NCI-H446 treated with DMSO at 0.1 percent for 48 hours (cell line): ENCODE measurements at places on chromosomes 7 and 10.

DNA sequence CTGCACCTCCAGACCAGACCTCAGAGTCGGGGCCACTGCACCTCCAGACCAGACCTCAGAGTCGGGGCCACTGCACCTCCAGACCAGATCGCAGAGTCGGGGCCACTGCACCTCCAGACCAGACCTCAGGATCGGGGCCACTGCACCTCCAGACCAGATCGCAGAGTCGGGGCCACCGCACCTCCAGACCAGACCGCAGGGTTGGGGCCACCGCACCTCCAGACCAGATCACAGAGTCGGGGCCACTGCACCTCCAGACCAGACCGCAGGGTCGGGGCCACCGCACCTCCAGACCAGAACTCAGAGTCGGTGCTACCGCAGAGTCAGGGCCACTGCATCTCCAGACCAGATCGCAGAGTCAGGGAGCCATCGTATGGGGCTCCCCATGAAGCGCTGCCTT, 105.9 kb downstream of the ACTR3B start:
- DNase-seq = no peak

DNA sequence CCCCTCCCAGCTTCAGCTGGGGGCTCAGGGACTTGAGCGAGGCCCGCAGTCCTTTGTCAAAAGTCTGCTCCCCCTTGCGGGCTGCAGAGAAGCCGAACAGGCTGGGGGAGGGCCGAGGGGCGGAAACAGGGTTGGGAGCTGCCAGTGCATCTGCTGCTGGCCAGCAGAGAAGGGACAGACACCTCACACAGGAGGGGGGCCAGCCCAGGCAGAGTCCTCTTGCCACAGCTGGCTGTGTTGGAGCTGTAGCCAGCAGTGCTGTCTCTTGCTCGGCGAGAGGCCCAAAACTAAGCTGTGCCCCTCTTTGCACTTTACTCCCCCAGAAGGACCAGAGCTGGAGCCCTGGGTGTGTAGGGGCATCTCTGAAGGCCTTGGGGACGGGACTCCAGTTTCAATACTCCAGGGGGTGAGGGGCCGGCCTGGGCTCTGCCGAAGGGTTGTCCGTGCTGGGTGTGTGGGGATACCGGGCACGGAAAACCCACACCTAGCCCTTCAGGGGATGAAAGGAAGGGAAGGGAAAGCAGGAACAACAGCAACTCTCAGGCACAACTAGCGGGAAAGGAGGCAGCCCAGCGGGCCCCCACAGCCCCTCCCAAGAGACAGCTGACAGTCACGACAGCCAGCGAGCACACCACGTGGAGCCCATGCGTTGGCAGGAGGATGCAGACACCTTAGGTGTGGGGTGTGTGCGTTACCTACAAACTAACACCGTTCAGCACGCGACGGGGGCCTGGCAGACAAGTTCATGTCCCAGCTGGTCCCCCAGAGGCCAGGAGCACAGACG, 17.8 kb downstream of the YKT6 start:
- DNase-seq = no peak

DNA sequence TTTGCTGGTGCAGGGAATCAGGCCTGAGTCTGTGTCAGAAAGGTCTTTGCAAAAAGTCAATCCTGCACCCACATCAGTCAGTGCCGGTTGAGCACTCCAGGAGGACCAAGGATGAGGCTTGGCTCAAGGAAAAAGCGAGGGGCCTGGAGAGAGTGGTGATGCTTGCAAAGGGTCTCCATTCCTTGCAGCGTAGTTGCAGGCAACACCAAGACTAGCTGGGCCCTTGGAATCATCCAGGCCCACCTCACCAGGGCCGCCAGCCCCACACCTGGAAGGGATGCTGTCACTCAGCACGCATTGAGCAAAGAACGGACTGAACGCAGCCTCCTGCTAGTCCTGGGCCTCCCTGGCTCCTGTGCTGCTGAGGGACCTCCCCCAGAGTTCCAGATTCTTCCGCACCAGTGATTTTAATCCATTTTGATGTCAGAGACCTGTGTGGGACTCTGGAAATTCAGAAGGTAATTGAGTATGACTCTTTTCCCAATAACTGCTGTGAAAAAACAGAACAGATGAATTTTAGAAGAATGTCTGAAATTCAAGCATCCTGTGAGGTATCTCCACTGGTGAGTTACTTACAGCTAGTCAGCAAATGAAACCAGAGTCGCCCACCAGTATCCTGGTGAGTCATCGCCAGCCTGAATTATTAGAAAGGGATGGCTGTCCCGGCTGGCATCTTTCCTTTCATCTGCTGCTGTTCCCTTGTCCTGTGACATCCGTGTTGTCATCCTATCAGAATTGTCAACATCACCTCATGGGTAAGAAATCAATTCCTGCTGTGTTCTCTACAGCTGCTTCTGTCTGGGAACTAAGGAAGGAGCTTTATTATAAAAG, 150.8 kb upstream of the NPS start:
- DNase-seq = no peak

- no peak for DNase-seq
Measured at GRCh38 chr10:111445667-111446066, 368.8 kb downstream of the ADRA2A start.

- no peak for DNase-seq
Measured at GRCh38 chr10:61869041-61869675, 32.3 kb upstream of the ARID5B start.

DNA sequence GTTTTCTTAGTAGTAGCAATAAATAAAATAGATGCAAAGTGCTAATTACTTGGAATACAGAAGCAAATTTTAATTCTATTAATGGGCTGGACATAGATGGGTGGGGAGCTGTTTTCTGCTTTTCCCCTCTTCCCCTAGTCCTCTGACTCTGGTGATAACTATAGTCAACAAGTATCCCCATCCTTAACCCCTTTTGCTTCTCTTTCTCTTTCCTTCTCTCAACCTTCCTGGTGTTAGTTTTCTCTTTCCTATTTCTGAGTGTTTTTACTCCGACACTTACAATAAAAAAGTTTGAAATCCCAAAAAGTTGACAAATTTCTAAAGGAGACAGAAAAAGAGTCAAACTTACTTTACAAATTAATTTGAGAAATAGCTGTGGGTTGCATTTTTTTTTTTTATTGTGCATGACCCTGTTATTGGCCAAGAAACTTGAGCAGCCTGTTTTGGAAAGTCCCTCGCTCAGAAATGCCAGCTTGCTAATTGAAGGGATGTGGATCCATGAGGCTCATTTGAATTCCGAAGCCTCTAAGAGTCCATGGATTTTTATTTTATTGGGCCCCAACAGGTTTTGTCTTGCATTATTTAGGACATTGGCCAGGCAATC, 2.4 kb downstream of the FAS start:
- DNase-seq = no peak

DNA sequence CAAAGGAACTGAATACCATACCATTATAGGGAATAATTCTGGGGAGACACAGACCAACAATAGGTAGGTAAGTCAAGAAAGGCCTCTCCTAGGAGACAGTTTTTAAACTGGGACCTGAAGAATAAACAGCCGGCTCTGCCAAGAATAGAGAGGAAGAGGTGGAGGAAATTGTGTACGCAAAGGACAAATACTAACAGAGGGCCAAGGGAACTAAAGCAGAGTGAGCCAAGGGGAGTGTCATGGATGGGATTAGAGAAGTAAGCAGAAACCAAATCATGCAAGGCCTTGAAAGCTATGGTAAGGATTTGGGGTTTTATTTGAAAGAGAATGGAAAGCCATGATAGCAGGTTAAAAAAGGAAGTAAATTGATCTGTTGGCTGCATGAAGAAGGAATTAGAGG, 18.1 kb upstream of the ITGB8 start:
- DNase-seq = no peak

DNA sequence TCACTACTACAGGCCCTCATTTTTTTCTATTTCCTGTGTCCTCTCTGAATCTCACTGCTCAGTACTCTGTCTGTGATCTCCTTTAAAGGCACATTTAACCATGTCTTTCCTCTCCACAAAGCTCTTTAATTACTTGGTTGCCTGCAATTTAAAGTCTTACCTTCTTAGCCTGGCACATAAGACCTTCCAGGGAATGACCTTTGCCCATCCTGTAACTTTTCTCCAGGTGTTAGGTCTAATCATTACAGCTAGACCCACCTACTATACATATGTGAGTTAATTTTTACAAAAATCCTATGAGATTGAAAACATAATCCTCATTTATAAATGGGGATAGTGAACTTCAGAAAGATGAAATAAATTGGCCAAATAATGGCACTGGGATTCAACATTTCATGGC, 244.1 kb upstream of the RHOBTB1 start:
- DNase-seq = no peak

DNA sequence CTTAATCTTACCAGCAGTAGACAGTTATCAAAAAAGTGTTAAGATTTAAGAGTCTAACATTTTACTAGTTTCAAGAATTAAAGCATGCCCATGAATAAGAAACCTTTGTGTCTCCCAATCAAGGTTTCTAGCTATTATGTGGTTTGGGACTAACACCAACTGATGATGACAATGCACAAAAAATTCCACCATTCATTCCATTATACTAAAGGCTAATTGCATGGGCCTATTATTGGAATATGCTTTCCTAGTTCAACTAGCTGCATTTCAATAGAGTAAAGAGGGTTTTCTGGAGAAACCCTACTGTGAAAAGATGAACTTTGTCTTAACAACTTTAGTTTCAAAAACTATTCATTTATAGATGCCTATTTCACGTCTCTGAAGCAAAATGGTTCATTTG, 44.6 kb downstream of the UBE2H start:
- no peak for DNase-seq
